Caudate nucleus (tissue), 63 donors: ENCODE measurements at places on chromosomes 3 and 15.

DNA sequence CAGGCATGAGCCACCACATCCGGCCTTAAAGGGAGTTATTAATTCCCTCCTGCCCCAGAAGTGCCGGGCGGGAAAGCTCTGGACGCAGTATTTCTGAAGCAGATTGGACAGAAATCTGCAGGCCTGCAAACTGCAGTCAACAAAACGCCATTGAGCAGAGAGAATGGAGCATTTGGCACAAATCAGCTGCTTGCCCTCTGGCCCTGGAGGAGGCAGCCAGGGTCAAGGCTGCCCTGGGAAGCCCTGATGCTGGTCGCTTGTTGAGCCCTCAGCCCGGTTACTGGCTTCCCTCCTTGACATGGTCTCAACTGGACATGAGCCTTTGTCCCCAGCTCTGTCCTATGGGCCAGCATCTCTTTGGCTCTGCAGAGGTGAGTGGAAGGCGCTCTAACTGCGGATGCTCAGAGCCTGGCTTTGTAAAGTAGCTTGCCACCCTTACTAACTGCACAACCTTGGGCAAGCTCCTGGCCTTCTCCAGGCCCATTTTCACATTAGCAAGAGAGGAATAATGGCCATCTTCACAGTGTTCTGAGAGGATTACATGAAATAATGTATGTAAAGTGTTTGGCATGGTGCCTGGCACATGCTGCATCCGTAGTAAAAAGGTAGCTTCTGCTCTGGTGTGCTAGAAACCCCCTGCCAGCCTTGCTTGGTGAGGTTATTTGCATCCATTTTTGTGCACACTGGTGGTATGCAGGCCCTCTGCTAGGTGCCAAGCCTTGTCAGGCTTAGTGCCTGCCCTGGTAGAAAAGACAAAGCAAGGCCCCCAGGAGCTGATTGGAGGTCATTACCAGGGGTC, 4.1 kb downstream of the SEMA4B start:
- DNase-seq = no peak

GRCh38 chr15:60720493-60721256, 241.7 kb upstream of the ICE2 start:
- no peak for DNase-seq

DNA sequence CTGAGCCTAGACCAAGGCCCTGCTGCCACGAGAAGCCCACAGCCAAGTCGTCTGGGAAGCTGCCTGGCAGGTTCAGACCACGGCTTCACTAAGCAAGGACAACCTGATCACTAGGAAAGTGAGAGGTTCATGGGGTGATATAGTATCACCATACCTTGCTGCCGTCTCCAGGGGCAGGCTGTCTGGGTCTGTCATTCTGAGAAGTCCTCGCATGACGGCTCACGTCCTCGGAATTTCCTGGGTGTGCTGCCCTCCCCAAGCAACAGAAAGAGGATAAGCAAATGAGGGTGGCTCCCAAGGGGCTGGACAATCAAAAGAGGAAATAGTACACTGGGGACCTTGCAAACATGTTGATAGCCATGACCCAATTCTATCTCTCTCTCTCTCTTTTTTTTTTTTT, 207.4 kb upstream of the IGF1R start:
- DNase-seq = no peak

DNA sequence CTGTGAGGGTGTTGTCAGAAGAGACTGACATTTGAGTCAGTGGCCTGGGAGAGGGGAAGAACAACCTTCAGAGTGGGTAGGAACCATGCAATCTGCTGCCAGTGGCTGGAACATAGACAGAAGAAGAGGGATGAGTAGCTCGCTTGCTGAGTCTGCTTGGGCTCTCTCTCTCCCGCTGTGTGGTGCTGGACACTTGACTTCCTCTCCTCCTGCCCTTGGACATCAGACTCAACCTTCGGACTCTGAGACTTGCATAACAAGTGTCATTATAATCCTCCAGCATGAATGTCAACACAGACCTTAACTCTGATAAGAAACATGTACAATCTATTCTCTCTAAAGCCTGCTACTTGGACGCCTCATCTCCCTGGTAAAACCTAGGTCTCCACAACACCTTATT, 5.9 kb upstream of the NMD3 start:
- DNase-seq = no peak

DNA sequence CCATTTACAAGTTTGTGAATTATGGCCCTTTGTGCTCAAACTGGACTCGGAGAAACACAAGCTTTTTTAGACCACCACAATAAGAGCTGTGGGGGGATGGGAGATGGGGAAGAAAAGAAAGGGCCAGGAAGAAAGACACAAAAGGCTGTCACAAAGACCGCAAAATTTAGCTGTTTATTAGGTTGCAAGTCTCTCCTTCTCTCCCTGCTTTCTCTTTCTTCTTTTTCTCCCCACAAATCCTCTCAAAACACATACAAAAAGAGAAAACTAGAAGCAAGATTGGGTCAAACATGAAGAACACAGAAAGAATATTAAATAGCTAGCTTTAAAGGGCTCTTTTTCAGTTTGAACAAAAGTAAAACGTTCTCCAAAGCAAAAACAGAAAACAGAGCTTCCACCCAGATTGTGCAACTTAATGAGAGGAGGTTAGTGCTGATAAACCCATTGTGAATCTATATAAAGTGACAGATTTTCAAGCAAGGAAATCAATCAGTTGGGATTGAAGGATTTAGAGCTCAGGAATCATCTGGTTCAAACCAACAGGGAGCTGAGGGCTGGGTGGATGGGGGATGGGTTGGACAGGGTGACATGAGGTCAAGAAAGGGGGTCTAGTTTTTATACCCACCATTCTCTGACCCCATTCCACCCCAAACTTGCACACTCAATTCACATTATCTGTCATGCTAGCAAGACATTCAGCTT, 87.3 kb downstream of the DHX30 start:
- peak; percentile 39 for DNase-seq

- no peak for DNase-seq
Observed at GRCh38 chr3:186669378-186670084, 3.7 kb downstream of the HRG start.

- no peak for DNase-seq
Observed at GRCh38 chr3:32708672-32709283, 23.8 kb downstream of the CNOT10 start.

DNA sequence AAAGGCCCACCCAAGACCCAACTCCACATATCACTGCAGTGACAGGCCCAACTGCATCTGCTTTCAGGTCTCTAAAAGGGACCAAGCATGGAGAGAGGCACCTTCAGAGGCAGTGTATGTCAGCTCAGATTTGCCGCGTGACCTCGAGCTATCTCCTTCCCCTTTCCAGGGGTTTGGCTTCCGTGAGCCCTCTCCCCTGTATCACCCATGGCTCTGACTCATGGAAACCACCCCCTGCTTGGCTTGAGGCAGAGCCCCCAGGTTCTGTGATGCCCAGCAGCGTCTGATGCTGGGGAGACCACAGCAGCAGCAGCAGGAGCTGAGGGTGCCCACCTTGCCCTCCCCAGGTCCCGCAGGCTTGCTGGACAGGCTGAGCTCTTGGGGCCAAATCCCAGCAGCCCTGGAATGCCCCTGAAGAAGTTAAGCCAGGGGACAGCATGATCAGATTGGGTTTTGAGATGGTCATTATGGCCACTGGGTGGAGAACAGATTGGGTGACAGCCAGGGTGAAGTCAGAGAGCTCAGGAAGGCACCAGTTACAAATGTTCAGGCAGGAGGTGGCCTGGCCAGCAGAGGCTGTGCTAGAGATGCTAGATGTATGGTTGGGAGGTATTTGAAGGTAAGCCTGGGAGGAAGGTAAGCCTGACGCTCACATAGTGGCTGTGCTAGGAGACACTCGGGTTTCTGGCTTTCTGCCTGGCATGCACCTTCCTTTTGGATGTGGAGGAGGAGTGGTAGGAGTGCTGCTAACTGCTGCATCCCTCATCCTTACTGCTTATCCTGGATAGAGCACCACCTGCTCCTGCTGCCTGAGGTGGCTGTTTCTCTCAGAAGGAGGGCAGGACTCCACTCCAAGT, 42.9 kb downstream of the FGD5 start:
- DNase-seq = no peak

- DNase-seq = no peak
Observed at GRCh38 chr3:103653996-103654395, 1219.2 kb downstream of the ZPLD1 start.

- DNase-seq = no peak
Observed at GRCh38 chr15:90421527-90421926, 33.5 kb downstream of the IQGAP1 start.

GRCh38 chr15:67024998-67025368, 40.4 kb upstream of the SMAD3 start:
- DNase-seq = no peak

DNA sequence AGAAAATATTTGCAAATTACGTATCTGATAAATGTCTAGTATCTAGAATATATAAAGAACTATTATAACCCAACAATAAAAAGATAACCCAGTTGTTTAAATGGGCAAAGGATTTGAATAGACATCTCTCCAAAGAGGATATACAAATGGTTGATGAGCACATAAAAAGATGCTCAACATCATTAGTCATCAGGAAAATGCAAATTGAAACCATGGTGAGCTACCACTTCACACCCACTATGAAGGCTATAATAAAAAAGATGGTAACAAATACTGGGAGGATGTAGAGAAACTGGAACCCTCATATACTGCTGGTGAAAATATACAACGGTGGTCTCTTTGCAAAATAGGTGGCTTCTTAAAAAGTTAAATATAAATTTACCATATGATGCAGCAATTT, 28.0 kb downstream of the RAD51 start:
- no peak for DNase-seq

GRCh38 chr15:63348392-63348791, 33.3 kb downstream of the CA12 start:
- peak; percentile 27 for DNase-seq

DNA sequence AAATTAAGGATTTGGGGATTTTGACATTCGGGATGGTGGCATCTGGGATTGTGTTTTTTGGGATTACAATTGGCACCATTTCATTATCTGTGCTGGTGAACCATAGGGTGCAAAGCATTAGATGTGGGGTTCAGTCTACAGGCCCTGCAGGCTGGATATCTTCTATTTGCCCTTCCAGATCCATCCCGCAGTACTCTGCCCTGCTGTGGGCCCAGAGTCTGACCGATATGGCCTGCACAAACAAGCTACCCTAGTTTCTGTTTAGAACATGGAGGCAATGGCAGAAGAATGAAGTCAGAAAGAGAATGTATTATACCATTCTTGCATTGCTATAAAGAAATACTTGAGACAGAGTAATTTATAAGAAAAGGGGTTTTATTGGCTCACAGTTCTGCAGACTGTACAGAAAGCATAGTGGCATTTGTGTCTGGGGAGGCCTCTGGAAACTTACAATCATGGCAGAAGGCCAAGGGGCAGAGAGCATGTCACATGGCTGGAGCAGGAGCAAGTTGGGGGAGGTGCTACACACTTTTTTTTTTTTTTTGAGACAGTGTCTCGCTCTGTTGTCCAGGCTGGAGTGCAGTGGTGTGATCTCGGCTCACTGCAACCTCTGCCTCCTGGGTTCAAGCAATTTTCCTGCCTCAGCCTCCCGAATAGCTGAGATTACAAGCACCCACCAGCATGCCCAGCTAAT, 93.7 kb downstream of the NCEH1 start:
- DNase-seq = no peak

DNA sequence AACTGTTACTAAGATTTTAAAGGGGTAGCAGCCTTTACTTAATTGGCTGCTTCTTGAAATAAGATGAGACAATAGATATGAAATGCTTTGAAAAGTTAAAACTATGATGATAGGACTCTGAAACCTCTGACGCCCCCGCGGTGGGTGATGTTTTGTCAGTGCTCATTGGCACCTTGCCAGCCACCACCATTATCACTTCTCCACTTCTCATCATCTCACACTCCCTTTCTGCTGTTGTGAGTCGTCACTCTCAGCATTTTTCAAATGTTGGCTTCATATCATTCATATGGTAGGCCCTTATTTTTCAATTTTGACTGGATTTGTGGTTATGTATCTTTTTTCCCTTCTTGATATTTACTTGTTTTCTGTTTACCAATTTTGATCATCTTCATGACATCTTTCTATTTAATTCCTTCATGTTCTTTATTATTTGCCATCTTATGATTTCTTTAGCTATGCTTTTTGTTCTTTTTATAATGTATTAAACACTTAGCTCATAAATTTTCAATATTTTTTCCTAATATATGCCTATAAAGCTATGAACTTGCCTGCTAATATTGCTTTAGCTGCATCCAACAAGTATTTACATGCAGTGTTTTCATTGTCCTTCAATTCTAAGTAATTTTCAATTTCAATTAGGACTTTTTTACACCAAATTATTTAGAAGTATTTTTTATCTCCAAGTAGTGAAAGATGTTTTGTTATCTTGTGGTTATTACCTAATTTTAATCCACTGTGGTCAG, 30.3 kb upstream of the SKOR1 start:
- no peak for DNase-seq

DNA sequence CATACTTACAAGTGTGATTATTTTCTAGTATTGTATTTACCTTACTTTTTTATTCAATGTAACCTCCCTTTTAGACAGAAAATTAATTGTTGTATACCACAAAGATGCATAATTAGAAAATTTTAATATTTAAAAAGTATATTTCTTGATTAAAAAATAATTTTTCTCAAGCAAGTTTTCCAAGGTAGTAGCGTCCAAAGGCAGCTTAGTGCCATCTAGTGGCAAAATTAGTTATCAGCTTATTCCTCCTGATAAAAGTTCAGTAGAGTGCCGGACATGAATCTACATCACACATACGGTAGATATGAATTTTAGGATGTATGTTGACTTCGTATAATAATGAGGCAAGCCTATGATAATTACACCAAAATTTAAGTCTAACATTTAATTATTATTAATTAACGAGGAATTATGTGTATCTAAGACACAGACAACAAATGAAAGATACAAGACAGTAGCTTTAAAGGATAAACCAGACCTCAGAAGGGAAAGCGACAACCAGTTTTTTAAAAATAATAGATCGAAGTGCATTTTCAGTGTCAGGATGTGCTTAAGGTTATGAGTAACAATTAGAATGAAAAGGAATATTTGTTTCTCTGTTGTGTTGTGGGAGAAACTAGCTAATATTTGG, 405.9 kb downstream of the ROBO1 start:
- DNase-seq = no peak

DNA sequence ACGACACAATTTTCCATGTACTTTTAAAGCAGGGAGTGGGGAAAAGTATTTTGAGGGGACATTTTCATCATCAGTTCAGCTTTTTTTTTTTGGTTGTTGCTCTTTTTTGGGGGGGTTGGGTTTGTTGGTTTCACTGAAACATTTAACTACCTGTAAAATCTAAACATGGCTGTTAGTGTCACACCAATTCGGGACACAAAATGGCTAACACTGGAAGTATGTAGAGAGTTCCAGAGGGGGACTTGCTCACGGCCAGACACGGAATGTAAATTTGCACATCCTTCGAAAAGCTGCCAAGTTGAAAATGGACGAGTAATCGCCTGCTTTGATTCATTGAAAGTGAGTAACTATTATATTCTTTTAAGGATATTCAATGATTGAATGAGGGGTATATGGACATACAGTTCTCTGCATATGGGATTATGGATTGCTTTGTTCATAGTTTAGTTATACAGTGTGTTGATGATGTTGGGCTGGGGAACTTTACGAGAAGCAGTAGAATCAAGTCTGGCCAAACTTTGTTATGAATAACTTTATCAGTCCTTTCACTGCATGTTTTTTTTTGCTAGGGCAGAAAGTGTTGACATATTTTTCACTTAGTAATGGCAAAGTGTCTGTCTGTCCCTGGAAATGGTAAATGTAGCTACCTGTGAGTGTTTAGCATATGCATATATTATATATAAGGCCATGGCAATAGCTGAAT, 31.5 kb downstream of the MBNL1 start:
- DNase-seq = no peak
